Esophagus squamous epithelium (tissue), 5 donors: ENCODE measurements at places on chromosomes 5 and 9.

- no peak for DNase-seq
Observed at GRCh38 chr5:119082691-119083090, 11.8 kb downstream of the DMXL1 start.

DNA sequence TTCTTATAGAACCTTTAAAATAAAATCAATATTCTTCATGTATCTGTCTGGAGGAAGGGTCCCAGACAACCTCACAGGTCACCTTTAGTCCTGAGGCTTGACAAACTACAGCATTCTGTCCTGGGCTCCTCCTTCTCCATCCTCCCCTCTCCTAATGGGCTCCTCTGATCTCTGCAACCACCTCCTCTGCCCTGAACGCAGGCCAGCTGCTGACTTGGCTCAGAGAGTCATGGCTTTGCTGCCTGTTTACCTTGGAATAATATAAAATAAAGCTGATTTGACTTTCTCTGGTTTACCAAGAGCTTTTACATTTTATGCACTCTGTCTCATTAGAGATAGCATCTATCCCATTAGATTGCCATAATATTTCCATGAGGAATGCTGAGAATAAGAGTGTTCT is 159.4 kb downstream of the SEMA6A start:
- no peak for DNase-seq

- DNase-seq = no peak
Observed at GRCh38 chr9:129318121-129319075, 140.3 kb upstream of the IER5L start.

DNA sequence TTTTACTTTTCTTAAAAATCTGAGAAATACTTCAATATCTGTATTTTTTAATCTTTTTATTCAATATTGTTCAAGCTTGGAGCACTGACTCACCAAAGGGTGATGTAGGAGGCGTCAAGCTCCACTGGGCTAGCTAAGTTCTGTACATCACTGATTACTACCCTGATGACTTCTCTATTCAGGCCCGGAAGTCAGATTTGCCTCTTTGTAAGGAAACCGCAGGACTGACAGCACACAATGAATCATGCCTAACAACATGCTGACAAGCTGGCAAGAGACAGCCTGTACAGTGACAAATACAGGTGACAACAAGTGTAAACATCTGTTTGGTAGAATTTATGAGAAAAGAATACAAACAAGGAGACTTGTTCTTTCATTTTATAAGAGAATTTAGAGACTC is 627.9 kb upstream of the RORB start:
- DNase-seq = no peak

DNA sequence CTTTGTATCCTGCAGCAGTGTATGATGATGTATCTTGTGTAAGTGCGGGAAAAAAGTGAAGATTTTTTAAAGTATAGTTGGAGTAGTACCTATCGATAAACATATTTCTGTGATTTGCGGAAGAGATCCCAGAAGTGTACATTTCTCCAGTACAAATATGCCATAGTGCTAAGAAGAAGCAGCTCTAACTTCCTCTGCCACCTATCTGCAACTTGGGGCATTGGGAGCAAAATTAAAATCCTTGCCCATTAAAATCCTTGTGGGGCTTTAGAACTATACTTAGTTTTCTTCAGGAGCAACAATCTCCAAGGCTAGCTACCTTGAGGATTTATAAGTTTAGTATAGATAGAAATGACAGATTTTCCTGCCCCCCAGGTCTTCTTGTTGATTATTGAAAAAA is 123.7 kb downstream of the VCAN start:
- DNase-seq = no peak
